IMR-90 (cell line): ENCODE measurements at places on chromosomes 3 and 15. TPM values are rescaled to one million over a fixed set of nuclear protein-coding genes. Genes with fewer than 3 reads are reported as not detected.

Gene SEMA3G
- polyA plus RNA-seq = 0.04 and 0.07 TPM in 2 replicates

Gene DUOX2
- polyA plus RNA-seq = 0.03 TPM in 1 of 2 replicates, not detected in the other

GRCh38 chr3:39541917-39542329 is 74.4 kb downstream of the MOBP start:
- peak; percentile 8 for DNase-seq

DNA sequence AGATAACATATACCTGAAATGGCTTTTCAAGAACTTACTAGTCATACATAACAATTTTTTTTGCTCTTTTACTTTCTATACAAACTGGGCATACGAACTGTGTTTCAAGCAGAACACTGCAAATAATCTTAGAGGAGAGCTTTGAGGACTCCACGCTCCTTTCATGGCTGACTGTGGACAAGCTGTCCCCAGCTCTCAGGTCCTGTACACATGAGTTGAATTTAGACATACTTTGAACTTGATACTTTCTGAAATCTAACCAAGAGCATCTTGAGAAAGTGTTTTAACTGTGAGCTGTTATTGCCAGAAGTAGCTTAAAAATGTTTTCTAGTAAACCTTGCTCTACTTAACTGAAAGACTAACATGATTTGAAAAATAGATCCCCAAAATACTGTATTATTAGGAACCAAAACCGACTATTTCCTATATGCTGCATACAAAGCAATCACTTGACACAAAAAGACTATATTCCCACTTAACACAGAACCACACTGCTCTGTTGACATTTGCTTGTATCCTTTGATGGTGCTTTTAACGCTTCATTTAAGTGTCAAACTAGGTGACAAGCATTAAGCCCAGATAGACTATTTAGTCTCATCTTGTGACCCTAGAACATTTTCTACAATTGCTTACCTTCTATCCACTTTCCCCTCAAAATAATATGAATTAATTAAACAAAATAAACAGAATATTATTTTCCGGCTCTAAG is 755.8 kb downstream of the ROBO1 start:
- no peak for DNase-seq

DNA sequence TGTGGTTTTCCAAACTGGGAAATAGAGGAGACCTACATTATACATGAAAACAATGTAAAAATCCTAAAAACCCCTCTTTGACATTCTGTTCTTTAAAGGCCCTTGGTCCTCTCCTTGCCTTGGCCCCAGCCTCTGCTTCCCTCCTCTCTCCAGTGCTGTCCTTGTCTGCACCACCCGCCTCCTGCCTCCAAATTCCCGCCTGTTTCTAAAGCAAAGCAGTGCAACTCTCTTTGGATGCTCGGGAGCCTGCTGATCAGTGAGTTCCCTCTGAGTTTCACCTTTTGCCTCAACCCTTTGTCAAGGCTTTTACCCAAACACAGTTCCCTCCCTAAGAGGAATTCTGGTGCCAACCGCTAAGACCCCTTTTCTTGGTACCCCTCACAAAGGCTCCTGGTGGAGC is 8.0 kb downstream of the ANKDD1A start:
- DNase-seq = no peak

DNA sequence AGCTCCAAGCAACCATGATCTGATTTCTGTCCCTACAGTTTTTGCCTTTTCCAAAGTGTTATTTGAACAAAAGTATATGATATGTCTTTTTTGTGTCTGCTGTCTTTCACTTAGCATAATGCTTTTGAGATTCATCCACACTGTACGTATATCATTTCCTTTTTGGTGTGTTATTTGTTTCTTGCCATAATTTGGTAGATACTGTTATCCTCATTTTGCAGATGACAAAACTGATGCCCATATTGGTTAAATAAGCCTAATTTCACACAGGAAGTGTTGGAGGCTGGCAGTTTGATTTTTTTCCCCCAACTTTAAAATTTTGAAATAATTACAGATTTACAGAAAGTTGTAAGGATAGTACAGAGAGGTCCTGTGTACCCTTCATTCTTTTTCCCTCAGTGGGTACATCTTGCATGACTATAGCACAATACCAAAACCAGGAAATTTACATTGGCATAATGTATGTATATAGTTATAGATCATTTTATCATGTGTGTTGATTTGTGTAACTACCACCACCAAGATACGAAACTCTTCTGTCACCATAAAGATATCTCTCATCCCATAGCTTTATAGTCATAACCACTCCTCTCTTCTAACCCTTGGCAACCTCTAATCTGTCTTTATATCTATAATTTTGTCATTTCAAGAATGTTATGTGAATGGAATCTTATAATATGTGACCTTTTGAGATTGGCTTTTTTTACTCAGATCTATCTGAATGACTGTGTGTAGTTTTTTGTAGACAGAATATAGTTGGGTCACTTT is 55.6 kb downstream of the RASA2 start:
- DNase-seq = no peak

Gene ALCAM
- 105 and 117 TPM in 2 replicates for polyA plus RNA-seq
